ENCODE measurements at places on chromosomes 4 and X.

DNA sequence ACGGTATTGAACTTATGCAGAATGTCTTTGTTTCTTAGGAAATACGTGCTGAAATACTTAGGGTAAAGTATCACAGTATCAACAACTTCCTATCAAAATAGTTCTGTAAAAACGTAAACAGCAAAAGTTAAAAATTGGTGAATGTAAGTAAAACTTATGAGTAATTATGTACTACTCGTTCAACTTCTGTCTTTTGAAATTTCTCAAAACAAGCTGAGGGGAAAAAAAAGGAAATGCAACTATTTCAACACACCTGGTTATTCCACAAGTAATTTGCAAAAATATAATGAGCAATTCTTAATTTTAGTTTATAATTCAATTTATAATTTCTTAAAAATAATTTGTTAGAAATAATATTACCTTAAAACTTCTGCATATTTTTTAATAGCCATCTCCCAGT lies 8.3 kb downstream of the PPID start:
- no peak for DNase-seq

DNA sequence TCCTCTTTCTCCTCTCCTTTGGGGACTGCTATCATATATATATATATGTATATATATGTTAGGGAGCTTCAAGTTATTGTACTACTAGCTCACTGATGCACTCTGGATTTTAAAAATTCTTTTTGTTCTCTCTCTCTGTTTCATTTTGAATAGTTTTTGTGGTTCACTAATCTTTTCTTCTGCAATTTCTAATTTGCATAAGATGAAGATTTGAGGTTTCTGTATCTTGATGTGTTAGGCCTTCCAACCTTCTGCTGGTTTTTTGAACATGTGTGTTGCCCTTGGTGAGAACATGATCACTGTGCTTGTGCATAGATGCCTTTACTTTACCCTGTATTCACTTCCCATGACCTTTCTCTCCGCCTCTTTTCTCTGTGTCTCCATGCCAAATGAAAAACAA lies 7.8 kb upstream of the ZNF718 start:
- DNase-seq, result no peak

DNA sequence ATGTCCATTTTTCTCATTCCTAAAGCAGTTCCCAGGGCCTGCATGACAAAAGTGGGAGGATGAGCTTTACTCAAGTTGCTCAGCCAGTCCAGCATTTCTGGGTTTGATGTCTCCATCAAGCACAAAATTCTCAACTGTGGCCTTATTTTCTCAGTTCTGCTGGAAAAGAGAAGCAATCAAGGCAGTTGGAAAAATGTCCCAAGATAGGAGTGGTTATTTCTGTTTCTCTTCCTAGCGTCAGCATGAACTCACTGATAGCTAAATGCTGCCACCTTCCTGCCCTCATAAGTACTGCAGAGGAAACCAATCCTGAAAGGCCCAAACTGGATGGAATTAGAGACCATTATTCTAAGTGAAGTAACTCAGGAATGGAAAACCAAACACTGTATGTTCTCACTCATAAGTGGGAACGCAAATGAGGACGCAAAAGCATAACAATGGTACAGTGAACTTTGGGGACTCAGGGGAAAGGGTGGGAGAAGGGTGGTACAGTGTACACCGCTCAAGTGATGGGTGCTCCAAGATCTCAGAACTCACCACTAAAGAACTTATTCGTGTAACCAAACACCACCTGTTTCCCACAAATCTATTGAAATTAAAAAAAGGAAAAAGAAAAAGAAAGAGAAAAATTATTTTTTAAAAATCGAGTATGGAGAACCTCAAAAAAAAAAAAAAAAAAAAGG lies 29.6 kb downstream of the ADH7 start:
- peak; percentile 41 for DNase-seq

DNA sequence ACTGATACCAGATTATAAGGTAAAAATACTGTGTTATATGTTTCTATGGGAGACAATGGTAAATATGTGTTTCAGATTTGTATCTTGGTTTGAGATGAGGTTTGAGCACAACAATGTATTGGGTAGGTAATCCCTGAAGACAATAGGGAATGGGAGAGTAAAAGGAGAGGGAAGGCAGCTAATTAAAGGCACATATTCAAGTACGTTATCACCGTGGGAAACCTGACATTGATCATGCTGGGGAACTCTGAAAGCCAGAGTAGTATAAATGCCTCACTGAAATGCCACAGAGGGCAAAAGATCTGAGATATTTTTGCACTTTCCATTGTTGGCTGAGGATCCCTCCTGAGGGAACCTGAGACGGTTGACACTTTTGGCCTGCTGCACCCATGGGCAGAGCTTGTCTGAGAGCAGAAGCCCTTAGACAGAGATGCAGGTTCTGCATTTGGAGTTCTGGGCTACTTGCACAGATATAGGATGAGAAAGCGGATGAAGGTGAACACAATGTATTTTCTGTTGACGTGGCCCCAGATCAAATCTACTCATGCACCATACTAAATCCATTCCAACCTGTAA lies 506.7 kb downstream of the PCDH18 start:
- no peak for DNase-seq

DNA sequence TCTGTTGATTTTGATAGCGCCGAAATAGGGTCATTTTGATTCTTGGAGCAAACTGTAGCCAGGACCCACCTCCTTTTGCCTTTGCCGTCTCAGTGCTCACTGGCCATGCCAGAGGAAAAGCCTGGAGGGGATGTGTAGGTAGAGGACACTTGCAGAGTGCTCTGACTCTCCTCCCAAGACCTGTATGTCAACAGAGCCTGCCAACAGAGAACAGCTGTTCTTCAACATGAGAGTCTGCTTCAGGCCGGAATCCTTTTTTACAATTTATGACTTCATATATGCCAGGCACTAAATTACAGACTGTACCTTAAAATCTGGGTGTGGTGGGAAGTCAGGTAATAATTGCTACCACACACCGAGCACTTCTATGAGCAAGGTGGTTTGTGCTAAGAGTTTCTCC lies 94.2 kb downstream of the KDR start:
- no peak for DNase-seq

DNA sequence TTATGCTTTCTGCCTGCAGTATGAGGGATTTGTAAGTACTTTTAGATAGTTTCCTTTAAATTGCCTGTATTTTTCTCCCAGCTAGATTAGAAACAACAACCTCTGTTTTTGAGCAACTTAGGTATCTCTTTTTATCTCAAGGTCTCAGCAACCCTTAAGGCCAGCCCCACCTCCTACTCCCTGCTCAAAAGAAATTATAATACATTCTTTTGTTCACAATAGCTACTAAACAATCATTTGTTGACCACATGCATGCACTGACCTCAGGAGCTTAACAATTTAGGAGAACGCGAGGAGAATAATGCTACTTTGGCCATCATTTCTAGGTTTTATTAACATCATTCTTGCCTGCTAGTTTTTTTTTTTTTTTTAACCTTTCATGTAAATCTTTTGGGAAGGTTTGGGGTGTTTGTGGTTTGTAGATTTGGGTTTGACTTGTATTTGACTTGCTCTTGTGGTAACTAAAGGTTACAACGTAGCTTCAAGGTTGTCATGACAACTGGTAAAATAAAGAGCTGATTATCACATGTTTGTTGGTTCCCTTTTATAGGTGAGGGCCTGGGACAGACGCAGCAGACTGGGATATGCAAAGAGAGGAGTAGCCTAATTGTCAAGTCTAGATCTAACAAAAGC lies 145.4 kb upstream of the PLAC1 start:
- peak; percentile 20 for DNase-seq

GRCh38 chr4:107718351-107718965 lies 1.6 kb downstream of the PAPSS1 start:
- no peak for DNase-seq

DNA sequence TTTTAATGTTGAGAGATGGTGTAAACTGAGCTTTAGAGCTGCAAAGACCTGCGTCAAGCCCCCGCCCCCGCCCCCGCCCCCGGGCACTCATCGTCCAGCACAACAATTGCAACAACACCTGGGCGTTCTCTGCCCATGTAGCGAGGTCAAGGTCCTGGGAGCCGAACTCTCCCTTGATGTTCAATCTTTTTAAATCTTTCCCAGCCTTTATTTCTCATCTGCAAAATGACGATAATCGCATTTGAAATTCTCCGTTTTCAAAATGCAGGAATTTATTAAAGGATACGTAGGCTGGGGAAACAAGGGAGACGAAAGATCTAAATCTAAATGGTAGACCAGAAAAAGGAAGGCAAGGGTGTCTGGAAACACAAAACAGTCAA lies 648 bp upstream of the MSMO1 start:
- no peak for DNase-seq

- no peak for DNase-seq
Measured at GRCh38 chrX:12423346-12423745, 285.1 kb downstream of the FRMPD4 start.

DNA sequence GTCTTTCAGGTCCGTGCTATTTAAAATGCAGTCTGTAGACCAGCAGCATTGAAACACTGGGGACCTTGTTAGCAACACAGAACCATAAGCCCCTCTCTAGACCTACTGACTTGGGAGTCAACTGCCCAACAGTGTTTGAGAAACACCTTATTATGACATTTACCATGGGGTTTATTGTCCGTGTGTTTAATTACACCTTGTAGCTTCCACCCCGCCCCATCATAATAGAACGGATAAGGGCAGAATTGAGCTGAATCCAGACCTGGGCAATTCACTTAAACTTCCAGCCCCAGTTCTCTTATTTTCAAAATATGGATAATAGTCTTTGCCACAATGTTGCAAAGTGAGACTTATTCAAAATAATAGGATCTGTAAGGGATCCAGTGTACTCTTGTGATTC lies 30.6 kb upstream of the CLNK start:
- no peak for DNase-seq

- DNase-seq, result no peak
Measured at GRCh38 chr4:48827622-48828021, 3.3 kb upstream of the OCIAD1 start.

- DNase-seq, result no peak
Measured at GRCh38 chr4:92254767-92255442, 48.9 kb upstream of the GRID2 start.

DNA sequence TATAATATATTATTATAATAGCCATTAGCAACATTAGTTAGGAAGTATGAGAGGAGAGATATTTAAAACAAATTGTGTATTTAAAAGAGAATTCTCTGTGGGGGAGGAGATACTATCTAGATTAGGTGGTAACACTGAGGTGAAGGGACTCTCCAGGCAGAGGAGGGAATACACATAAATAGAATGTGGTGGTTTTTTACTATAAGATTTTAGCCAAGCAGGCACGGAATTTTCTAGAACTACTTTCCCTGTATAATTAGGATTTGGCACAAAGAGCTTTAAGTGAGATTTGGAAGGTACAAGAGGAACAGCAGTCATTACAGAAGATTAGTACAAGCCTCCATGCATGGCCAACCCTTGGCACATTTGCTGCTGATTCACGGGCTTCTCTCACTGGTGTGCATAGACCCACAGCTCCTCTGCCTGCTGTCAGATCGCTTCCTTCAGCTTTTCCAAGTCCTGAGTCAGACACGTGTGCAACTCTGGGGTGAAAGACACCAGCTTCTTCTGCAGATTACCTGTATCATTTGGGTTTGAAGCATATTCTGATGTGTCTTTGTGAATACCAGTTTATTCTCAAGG lies 685.5 kb downstream of the KCTD8 start:
- no peak for DNase-seq

- DNase-seq, result no peak
Measured at GRCh38 chr4:177826973-177827372, 384.7 kb upstream of the AGA start.

- no peak for DNase-seq
Measured at GRCh38 chr4:184279496-184280061, 61.9 kb upstream of the ENPP6 start.

DNA sequence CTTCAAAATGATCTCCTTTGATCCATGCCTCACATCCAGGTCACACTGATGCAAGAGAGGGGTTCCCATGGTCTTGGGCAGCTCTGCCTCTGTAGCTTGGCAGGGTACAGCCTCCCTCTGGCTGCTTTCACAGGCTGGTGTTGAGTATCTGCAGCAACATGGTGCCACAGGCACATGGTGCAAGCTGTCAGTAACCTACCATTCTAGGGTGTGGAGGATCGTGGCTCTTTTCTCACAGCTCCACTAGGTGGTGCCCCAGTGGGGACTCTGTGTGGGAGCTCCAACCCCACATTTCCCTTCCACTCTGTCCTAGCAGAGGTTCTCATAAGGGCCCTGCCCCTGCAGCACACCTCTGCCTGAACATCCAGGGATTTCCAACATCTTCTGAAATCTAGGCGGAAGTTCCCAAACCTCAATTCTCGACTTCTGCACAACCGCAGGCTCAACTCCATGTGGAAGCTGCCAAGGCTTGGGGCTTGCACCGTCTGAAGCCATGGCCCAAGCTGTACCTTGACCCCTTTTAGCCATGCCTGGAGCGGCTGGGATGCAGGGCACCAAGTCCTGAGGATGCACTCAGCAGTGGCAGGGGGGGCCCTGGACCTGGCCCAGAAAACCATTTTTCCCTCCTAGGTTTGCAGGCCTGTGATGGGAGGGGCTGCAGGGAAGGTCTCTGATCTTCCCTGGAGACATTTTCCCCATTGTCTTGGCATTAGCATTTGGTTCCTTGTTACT lies 137.8 kb upstream of the NUDT6 start:
- no peak for DNase-seq

GRCh38 chr4:116926631-116927295 lies 158.6 kb downstream of the TRAM1L1 start:
- no peak for DNase-seq

DNA sequence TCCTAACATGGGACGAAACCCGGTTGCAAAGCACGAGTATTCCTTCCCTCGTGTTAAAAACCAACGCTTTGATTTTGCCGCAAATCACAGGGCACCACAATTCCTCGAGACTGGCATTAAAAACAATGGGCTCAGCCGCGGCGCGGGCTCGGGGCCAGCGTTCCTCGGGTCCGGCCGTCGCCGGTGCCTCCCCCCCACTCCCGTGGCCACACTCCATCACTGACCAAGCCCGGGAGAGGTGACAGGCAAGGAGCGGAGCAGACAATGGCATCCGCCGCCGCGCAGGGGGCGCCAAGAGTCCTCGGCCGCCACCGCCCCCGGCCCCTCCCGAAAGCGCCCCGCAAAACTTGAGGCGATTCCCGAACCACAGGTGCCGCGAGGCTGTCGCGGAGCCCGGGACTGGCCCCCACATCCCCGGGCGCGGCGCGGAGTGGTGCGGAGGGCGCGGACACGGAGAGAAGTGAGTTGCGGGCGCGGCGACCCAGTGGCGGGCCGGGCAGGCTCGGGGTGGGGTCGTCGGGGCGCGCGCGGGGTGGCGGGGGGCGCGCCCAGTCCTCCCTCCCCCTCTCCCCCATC lies 445 bp downstream of the AP1S2 start:
- DNase-seq, result peak; percentile 15

Data from T-helper 1 cell (primary cell).